ENCODE measurements at places on chromosomes 6 and 20.

- DNase-seq = no peak
Observed at GRCh38 chr6:169868458-169868857, 117.0 kb downstream of the ERMARD start.

GRCh38 chr20:38418509-38419204 is 16.5 kb downstream of the SNHG17 start:
- no peak for DNase-seq

DNA sequence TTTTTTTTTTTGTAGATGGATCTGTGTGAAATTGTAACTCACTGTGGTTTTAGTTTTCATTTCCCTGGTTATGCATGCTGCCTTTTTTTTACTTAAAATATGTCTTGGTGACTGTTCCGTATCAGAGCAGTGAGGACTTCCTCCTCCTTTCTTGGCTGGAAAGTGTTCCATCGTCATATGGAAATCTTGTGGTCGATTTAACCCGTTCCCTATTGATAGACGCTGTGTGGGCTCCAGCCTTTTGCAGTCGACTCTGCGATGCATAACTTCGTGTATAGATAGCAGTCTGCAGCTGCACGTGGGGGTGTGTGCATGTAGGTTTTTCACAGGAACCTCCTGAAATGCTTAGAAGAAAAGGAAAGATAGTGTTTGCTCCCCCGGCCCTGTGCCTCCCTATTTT is 28.1 kb upstream of the PNPLA1 start:
- no peak for DNase-seq

GRCh38 chr6:52976149-52976548 is 18.9 kb downstream of the GSTA4 start:
- no peak for DNase-seq

DNA sequence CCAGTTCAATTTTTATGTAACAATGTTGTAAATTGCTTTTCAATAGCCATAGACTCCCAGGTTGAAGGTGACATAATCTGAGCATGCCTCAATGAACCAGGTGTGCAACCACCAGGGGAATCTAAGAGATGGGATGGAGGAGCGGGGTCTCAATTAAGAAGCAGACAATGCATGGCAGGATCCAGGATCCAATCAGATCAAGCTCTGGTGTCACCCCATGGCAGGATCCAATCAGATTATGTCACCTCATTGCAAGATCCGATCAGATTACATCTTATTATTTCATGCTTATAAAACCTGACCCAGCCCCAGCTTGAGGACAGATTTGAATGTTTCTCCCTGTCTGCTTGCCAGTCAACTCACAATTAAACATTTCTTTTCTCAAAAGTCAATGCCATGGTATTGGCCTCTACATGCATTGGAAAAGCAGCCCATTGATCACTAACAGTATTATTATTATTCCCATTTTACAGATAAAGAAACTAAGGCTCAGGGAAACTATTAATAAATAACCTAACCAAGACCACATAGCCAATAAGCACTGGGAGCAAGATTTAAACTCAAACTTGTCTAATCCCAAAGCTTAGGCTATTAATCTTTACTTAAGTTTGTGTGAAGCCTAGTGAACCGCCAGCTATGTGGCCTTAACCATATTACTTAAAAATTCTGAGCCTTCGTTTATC is 14.3 kb upstream of the SIRT5 start:
- no peak for DNase-seq

Measured in epithelial cell of proximal tubule (primary cell).